Kidney glomerular epithelial cell (primary cell): ENCODE measurements at places on chromosomes 16 and 17.

GRCh38 chr16:67528870-67529581 lies 397 bp downstream of the RIPOR1 start:
- no peak for DNase-seq

DNA sequence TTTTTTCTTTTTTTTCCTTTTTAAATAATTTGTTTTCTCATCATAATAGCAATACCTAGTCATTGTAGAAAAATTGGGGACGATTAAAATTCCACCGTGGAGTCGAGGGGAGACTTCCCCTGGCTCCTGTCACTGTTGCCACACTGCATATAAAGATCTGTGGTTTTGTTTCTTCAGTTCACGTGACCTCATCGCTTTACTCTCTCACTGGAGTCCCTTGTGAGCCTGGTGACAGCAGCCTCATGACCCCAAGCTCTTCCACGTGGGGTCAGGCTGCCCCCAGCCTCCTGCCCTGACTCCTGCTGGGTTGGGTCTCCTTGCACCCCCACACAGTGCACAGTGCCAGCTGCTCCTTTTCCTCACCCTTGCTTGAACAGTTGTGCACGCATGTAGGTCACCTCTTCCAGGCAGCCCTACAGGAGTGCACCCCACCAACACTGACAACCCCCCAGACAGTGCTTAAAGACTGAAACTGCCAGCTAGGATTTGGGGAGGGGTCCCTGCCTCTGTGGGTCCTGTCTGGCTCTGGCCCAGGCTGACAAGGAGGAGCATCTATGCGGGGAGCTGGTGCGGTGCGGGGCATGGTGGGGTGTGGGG lies 7.3 kb upstream of the METRNL start:
- DNase-seq, result no peak

DNA sequence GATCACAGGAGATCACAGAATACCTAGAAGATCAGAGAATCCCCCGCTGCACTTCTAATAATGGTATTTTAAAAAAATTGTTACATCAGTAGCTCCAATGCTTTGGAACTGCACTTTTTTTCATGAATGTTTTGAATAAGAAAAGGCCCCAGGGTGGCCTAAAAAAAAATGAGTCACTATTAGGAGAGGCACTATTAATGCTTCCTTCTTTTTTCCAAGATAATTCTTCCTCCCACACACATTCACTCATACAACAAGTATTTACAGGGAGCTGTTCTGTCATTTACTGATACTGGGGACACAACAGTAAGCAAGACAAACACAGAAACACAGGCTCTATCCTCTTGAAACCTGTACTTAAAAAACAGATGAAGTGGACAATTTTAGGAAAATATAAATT lies 675 bp upstream of the PDZD9 start:
- DNase-seq, result peak; percentile 6

DNA sequence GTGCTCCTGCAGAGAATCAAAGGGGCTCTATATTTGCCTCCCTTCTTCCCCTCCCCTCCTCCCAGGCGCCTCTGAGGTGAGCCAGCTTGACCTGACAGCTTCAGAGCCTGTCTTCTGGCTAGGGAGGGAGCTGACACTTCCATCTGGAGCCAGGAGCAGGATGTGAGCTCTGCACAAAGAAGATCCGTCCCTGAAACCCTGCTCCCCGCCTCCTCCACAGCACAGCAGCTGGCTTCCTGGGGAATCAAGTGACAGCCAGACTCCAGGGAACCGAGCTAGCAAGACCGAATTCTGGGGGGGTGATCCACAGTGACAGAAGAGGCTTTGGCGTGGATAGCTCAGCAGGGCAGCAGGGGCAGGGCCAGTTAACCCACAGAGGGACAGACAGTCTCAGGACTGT lies 37.2 kb downstream of the CCDC182 start:
- DNase-seq, result no peak

- DNase-seq, result no peak
Measured at GRCh38 chr16:72401084-72401361, 229.1 kb upstream of the PMFBP1 start.

- DNase-seq, result no peak
Measured at GRCh38 chr16:81469710-81470535, 25.3 kb downstream of the CMIP start.

- no peak for DNase-seq
Measured at GRCh38 chr16:74771656-74772315, 2.8 kb downstream of the FA2H start.

- DNase-seq, result no peak
Measured at GRCh38 chr16:9144106-9144505, 52.7 kb downstream of the HAPSTR1 start.

DNA sequence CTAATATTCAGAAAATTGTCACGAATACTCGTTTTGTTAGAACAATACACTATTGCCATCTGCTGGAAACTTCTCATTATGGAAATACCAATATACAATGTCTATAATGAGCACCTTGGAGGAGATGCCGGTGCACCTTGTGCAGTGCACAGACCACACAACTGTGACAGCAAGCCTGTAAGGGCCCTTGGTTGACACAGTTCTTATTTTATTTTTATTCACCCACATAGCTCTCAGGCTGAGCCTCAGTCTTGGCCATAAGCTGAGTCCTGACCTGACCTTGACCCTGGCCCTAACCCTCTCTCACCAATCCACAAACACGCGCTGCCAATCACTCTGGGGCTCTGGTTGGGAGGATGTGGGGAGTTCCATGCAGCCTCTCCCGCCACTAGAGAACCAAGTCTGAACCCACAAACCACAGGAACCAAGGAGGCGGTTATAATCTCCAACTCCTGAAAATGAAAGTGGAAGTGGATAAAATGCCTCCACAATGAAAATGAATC lies 7.6 kb downstream of the AIPL1 start:
- peak; percentile 1 for DNase-seq

GRCh38 chr17:37770631-37771518 lies 26.0 kb upstream of the HNF1B start:
- DNase-seq, result peak; percentile 60

- peak; percentile 14 for DNase-seq
Measured at GRCh38 chr16:80804056-80804525, 307 bp downstream of the CDYL2 start.

- peak; percentile 39 for DNase-seq
Measured at GRCh38 chr17:71460943-71461342, 659.9 kb upstream of the SOX9 start.
